ENCODE measurements at places on chromosomes 5 and 9.

GRCh38 chr9:6902423-6902822 is 144.7 kb downstream of the KDM4C start:
- no peak for DNase-seq

DNA sequence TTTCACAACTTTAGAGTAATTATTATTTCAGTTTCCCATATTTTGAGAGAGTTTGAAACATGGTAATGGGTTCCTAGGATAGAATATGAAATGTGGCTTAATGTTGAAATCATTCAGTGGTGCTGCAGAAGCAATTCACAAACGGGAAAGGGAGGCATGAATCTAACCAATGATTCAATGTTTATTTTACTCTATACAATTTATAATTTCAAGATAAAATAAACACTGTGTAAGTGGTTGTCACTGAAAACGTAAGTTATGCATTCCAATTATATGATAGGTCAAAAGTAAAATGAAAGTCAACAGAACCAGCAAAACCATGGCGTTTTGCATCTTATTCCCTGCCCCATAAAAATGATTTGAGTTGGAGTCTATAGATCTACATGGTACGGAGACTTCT is 1207.1 kb upstream of the CDH18 start:
- no peak for DNase-seq

DNA sequence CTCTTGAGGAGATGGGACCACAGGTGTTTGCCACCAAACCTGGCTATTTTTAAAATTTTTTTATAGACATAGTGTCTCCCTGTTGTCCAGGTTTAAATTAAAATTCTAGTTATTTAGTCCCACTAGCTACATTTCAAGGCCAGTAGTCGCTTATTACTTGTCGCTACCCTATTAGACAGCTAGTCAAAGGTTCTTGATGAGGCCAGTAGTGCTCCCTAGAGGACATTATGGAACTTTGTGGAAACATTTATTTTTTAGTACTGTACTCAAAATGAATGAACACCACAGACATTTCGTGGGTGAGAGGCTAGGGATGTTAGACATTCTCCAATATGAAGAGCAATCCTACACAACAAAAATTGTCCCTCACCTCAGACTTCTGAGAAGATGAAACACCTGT is 14.4 kb upstream of the GRXCR2 start:
- no peak for DNase-seq

DNA sequence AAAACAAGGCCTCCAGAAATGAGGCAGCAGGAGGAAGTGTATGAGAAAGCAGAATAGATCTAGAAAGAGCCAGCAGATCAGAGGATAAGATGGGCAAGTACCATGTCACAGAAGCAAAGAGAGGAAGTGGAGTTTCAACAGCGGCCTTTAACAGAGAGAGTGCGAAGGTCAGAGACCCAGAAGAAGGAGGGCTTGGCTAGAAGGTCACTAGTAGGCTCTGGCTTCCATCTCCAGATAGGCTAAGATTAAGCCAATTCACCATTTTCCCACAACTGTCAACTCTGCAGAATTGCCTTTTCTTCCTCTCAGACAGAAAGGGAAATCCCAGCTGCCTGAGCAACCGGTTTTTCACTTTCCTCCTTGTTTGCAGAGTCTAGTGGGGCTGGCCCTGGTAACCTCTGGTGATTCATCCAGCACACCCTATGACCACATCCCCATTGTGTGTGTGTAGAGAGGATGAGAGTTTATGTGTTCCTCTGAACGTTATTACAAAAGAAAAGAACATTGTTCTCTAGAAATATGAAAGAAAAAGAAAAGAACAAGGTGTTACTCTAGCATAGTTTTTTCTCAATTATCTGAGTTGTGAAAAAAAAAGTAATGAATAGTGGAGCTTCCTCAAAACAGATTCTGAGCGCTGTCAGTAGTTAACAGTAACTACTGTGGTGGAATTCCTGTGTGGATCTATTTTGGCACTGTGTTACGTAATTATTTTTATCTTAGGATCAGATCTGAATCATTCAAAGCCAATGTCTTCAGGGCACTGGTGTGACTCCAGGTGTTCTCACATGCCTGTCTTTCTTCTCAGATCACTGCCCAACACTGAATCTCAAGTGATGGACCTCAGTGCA is 220.4 kb downstream of the ARRDC3 start:
- no peak for DNase-seq

DNA sequence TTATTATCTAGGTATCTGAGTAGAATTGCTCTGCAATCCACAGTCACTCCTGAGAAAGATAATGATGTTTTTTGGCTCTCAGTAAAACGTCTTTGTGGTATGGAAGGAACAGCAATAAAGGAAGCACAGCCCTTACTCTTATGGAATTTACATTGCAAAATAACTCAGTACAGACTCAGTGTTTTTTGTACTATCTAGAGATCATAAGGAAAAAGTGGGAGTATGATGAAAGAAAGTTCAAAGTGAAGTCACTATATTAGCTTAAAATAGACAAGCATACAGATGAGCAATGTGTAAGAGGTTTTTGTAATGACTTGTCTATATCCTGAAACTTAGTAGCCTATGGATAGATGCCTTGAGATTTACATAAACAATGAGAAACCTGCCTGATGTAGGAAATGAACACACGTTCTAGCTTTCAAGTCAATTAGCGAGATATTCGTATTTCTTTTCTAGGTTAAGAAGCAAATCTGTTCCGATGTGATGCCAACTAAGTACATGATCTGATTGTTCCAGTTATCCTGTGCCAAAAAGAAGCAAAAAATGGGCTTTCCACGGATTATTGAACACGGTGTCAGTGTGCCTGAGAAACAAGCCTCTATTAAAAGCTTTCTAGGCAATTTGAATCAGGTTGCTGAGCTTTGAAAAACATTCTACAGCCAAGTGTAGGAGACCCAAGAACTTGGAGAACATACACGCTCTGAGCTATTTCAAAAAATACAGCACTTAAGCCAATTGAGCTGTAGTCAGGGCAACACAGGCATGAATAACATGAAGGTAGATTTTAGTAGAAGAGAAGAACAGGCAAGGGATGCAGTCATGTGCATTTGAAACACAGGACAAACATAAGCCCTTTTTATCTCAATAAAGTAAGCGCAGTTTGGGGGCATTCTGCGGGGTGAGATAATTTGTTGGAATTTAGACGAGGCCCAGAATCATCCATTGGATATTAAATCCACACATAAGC is 86.3 kb upstream of the TAF11L2 start:
- no peak for DNase-seq

- no peak for DNase-seq
These were observed 290.0 kb downstream of the ARRDC3 start for GRCh38 chr5:91092859-91093783.

All from amygdala (tissue), 56 donors.